Activated T-cell treated with anti-CD3 and anti-CD28 coated beads, Interleukin-2, amount 50 U/mL, for 4 hours (primary cell): ENCODE measurements at places on chromosomes 12 and 14.

GRCh38 chr12:101634724-101635123 lies 40.0 kb downstream of the MYBPC1 start:
- DNase-seq: no peak

GRCh38 chr14:97776890-97777558 lies 979.8 kb downstream of the VRK1 start:
- no peak for DNase-seq

GRCh38 chr12:77599782-77600467 lies 230.8 kb upstream of the NAV3 start:
- DNase-seq: no peak

- DNase-seq: no peak
Observed at GRCh38 chr12:39413836-39414771, 28.8 kb downstream of the KIF21A start.

GRCh38 chr12:62787611-62788010 lies 147.3 kb downstream of the PPM1H start:
- DNase-seq: no peak

DNA sequence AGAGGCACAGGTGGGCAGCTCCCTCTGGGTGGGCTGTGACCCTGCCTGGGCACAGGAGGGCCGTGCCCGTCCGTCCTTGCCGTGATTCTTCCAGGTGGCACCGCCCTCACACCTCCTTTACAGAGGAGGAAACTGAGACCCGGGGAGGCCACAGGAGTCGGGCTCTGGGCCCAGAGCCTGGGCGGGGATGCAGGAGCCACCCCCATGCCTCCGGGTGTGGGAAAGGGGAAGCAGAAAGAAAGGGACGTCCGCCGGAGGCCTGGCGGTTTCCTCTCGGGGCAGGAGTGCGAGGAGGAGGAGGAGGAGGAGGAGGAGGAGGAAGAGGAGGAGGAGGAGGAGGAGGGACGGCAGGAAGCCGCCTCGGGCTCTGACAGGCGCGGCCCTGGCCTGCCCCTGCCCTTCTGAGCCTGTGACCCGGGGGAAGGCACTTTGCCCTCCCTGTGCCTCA lies 23.0 kb downstream of the SH2B3 start:
- DNase-seq: no peak

GRCh38 chr12:110183386-110183785 lies 59.2 kb downstream of the IFT81 start:
- DNase-seq: no peak

DNA sequence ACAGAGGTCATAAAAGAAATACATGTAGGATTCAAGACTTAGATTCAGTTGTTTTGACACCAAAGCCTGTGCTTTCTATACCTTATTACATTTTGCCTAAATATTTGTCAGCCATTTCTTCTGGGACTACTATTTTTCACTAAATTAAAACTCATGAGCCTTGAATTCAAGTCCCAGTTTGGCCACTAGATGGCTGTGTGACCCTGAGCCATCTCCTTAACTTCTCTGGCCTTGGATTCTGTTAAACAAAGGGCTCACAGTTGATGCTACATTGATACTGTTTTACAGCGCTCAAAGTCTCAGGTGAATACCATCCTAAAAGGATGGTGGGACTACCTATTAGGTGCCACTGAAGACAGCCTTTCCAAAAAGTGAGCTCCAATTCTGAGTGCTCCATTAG lies 39.6 kb upstream of the CCDC198 start:
- no peak for DNase-seq

- DNase-seq: no peak
Observed at GRCh38 chr14:41362139-41362538, 244.5 kb upstream of the LRFN5 start.

- DNase-seq: no peak
Observed at GRCh38 chr12:102407776-102408486, 72.4 kb downstream of the IGF1 start.
